ENCODE measurements at places on chromosomes 6 and 20. TPM values are rescaled to one million over a fixed set of nuclear protein-coding genes. Genes with fewer than 3 reads are reported as not detected.

MYBL2 gene
- 108 TPM for total RNA-seq

VIP gene
- not detected for total RNA-seq

PAX1 gene
- total RNA-seq = not detected

SLC17A1 gene
- 0.28 TPM for total RNA-seq

SERINC1 gene
- total RNA-seq = 38.6 TPM

ELOVL2 gene
- not detected for total RNA-seq

ELOVL4 gene
- 0.88 TPM for total RNA-seq

PRSS35 gene
- not detected for total RNA-seq
